ENCODE measurements at places on chromosomes 6 and 20.

DNA sequence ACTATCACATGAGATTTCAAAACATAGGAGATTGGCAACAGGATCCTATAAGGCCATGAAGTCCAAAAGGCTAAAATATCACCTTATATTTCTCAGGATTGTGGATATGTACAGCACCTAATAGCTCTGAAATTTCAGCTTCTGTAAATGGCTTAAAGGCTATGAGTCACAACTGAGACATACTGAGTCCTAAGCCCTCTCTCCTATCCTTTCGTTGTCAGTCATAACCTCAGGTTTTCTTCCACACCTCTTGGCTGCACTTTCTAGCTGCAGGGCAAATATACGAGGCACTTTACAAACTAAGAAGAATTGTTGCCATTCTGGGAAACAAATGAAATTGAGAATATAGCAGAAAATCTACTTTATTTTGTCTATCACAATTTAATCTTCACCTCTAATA is 969.9 kb upstream of the EPHA7 start:
- DNase-seq = no peak

DNA sequence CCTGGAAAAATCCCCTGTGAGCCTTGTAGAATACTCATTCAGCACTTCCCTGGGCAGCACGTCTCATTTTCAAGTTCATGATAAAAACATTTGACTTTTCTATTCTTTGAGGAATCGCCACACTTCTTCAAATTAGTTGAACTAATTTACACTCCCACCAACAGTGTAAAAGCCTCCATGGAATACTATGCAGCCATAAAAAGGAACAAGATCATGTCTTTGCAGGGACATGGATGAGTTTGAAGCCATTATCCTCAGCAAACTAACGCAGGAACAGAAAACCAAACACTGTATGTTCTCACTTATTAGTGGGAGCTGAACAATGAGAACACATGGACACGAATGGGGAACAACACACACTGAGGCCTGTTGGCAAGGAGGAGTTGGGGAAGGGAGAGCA is 102.0 kb upstream of the HEY2 start:
- DNase-seq = no peak

DNA sequence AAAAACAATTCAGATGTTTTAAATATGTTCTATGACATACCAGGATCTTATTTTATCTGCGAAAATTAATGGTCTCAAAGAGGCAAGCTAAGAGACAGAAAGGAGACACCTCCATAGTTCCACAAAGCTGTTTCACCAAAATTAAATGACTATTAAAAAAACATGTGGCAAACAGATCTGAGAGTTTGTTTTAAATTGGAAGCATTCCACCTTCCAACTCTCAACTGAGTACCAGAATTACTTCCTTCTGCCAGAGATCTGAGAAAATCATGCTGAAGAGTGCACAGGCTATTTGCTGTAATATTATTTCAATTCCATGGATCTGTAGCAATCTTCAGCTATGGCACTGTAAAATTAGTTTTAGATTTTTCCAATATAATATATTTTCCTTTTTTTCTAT is 669.5 kb upstream of the MARCKS start:
- no peak for DNase-seq

DNA sequence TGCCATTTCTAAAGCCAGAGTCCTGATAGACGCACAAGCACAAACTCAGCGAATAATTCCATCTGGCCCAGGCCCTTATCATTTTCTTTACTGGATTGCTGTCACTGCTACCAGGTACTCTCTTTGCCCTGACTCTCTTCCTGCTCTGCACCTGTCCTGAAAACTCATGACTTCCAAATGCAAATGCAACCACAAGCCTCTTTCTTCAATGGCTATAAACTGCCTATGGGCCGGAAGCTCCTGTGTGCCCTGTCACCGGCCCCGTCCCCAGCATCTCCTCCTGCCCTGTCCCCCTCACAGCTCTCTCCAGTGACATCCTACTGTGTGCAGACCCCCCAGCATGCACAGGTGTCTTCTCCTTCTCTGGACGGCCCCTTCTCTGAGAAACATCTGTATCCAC is 302.6 kb downstream of the GMDS start:
- no peak for DNase-seq

DNA sequence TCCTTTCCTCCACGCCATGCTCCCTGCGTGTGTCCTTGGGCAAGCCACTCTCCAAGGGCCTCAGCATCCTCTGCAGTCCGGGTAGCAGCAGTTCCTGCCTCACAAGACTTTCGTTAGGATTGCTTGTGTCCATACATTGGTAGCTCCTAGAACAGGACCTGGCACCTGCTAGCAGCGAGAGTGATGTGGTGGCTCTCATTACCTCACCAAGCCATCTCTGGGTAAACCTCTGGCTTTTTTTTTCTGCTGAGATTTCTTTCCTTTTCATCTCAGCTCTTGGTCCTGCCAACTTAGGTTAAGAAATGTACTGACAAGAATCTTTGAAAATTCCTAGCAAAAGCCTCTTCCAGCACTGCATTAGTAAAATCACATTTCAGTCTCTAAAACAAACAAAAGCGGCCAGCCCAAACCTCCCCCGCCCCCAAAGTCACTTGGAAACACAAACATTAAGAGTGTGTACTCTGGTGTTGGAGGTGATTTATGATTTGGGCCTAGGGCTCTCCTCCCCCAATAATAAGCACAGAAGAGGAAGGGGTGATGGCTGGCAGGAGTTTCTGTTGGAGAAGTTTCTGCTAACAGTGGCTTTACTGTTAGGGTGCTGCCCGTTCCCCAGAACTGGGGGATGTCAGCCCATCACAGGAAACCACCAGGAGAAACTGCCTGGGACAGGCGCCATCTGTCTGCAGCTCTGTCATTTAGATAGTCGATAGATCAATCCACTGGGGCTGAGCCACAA is 199.2 kb downstream of the CD83 start:
- DNase-seq = no peak

- DNase-seq = no peak
These were observed 147.1 kb downstream of the EPHA7 start for GRCh38 chr6:93272211-93272610.

DNA sequence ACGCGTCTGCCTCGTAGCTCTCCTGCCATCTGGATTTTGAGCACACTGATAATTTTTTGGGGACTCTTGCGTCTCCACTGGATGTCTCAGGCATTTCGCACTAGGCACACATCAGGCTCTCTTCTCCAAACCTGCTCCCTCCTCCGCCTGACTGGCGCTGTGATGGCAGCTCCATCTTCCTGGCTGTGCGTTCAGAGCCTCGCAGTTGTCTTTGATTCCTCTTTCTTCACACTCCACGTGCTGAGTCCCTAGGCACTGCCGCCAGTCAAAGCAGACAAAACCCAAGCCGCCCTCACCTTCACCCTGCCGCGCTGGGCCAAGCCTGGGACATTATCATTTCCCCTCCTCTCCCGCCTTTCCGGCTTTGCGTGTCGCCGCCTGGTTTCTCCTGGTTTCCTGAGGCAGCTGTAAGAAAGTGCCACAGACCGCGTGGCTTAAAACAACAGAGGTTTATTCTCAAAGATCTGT is 778 bp downstream of the PSMG4 start:
- peak; percentile 33 for DNase-seq

DNA sequence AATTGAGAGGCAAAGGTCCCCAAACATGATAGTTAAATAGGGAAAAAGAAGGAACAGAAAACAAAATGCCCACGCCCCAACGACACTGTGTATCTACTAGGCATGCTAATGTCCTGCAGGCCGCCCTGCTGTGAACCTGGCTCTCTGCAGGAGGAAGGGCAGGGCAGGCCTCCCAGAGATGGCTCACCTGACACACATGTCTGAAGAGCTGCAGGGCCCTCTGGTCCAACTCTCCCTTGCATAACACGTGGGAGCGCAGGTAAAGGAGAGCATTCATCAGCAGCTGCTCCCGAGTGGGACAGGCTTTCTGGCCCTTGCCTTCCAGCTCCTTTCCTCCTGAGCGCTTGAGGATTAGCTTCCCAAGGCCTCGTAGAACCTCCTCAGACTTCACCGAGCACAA is 53.7 kb upstream of the LYRM2 start:
- DNase-seq = no peak

GRCh38 chr20:10763112-10763511 is 89.3 kb upstream of the JAG1 start:
- no peak for DNase-seq

DNA sequence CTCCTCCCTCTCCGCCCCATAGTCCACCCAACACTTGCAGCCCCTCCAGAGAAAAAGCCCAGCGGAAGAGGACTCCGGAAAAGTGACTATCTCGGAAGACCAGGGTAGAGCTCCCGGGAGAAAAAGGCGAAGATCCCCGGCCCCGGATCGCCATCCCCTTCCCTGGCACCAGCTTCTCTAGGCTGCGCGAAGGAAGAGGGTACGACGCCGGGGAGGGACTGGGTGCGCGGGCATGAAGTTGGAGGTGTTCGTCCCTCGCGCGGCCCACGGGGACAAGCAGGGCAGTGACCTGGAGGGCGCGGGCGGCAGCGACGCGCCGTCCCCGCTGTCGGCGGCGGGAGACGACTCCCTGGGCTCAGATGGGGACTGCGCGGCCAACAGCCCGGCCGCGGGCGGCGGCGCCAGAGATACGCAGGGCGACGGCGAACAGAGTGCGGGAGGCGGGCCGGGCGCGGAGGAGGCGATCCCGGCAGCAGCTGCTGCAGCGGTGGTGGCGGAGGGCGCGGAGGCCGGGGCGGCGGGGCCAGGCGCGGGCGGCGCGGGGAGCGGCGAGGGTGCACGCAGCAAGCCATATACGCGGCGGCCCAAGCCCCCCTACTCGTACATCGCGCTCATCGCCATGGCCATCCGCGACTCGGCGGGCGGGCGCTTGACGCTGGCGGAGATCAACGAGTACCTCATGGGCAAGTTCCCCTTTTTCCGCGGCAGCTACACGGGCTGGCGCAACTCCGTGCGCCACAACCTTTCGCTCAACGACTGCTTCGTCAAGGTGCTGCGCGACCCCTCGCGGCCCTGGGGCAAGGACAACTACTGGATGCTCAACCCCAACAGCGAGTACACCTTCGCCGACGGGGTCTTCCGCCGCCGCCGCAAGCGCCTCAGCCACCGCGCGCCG is 822 bp downstream of the FOXQ1 start:
- DNase-seq = no peak

DNA sequence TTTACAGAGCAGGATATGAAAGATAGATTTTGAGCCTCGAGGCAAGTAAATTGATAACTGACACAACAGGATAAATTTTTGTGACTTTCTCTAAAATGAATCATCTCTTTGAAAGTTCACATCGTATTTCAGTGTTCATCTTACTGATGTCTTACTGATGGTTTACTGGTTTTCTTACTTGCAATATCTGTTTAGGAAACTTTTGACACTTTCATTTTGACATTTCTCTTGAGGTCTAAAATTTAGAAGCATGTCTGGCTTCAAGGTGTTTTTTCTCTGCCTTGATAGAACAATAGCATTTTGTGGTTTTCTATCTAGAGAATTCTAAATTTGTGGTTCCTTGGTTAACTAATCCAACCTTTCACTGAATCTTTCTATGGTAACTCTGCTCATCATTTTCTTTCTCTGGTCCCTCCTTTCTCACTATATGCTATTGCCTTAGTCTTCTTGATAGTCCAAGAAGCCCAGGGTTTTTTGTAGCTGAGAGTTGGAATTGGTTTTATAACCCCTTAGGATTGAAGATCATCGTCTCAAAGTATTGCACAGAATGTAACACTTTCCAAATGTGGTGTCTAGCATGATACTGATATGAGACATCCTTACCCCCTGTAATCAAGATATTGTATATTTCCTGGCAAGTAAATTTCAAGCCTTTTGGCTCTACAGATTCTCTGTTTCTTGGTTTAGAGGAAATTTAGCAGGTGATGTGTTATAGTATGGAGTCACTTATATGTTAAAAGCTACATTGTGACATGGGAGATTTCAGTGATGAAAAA is 98.7 kb downstream of the RNF144B start:
- no peak for DNase-seq

DNA sequence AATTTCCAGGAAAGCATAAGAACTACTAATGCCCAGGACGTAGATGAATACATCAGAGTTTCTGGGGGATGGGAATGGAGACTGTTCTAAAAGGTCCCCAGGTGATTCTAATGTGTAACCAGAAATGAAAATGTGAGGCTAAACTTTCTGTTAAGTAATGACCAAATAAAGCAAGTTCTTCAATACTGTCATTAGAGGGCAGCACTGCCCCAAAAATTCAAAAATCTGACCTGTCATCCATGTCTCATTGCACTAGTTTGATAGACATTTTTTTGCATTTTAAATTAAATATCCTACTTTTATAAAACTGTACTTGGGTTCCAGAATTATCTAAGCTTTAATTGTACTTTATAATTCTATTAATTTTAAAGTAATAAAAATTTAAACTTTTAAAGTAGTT is 94.9 kb downstream of the RFX6 start:
- no peak for DNase-seq

GRCh38 chr6:46138281-46138680 is 8.5 kb downstream of the ENPP4 start:
- DNase-seq = no peak

Data from activated naive CD4-positive, alpha-beta T cell treated with anti-CD3 and anti-CD28 coated beads, Interleukin-2, amount 50 U/mL, for 16 hours (primary cell).